T-helper 17 cell (primary cell): ENCODE measurements at places on chromosomes 5 and 9. TPM values are rescaled to one million over a fixed set of nuclear protein-coding genes. Genes with fewer than 3 reads are reported as not detected.

GRCh38 chr5:157342822-157343402 lies 77.0 kb downstream of the CYFIP2 start:
- no peak for DNase-seq

DNA sequence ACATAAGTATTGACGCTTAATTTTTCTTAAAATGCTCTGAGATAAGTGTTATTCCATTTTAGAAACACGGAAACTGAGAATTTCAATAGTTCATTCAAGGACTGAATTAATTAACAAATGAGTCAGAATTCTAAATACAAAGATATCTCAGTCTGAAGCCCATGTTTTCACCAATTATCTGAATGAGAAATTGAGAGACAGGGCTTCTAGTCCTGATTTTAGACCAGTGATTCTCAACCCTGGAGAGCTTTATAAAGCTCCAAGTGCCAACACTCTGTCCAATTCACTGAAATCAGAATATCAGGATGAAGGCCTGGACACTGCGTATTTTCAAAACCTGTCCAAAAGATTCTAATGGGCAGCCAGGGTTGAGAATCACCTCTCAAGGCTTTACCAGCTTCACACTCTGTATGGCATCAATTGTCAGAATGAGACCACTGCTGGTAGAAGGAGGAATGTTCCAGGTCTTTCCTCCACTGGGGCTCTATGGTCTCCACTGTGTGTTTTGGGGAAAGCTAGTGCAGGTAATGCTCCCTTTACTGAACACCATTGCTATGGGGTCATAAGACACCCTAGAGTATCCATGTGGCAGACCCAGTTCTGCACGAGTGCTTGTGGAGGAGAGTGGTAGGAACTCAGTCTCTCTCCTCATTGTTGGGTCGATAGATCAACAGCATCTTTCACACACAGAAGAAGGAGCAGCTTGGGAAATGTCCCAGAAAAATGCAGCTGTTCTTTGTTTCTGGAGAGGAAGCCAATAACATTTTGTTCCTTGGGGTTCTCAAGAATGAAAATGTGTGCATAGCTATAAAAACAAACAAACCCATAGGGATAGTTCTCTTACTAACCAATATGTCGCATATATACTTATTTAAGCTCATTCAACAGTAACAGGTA lies 99.7 kb upstream of the OSMR start:
- no peak for DNase-seq

GRCh38 chr5:168368854-168369253 lies 77.4 kb downstream of the WWC1 start:
- DNase-seq, result no peak

- DNase-seq, result no peak
These were observed 32.8 kb upstream of the TNFAIP8 start for GRCh38 chr5:119322948-119323537.

GRCh38 chr9:98532574-98532973 lies 176.2 kb downstream of the GABBR2 start:
- no peak for DNase-seq

GRCh38 chr5:446883-447263 lies 3.9 kb downstream of the EXOC3 start:
- DNase-seq, result peak; percentile 7

DNA sequence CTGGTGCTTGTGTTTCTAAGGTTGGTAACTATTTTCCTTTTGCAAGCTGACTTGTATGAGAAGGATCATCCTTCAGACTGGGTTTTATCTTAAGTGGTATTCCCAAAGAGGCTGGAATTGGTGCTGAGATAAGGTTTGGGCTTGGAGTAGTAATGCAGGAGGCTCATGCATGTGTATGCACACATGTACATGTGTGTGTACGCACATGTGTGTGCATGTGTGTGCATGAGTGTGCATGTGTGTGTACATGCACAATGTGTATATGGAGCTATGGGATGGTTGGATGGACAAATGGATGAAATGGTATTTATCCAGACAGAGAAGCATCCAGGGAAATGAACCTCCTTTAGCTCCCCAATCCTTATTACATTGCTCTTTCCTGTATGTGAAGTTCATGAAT lies 142.6 kb downstream of the CARTPT start:
- DNase-seq, result no peak

DNA sequence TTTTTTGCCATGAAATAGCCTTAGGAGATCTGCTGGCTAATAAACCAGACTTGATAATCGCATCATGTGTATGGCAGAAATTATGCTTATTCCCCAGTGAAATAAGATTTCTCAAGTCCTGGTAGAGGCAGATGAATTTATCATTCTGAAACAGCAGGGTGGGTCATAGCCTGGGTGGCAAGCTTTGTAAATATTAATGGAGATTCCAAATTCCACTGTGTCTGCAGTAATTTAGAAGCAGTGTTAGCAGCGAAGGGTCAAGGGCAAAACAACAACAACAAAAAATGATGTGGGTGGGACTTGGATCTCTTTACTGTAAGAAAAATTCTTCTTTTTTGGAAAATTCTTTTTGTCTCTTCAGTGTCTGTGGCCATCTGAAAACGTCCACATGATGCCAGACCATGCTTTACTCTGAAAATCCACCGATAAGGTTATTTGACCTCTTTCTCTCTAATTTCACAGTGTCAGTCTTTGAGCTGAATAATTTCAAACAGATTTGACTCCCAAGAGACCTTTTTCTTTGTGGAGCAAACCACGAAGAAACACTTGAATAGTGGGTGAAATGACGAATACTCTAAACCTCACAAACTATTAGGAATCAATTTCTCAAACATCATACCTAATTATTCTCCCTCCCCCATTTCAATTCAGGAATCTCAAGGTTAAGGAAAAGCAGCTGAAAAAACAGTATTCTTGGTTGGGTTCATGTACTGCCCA lies 106.0 kb upstream of the RPS23 start:
- no peak for DNase-seq

- DNase-seq, result no peak
These were observed 339.7 kb downstream of the RAB3C start for GRCh38 chr5:58922461-58923171.

DNA sequence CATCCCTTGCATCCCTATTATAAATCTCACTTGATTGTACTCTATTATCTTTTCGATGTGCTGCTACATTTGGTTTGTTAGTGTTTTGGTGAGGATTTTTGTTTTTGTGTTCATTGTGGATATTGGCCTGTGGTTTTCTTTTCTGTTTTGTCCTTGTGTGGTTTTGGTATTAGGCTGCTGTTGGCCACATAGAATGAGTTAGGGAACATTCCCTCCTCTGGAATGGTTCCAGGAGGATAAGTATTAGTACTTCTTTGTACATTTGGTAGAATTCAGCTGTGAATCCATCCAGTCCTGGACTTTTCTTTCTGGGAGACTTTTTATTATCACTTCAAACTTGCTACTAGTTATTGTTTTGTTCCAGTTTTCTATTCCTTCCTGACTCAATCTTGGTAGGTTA lies 287.2 kb downstream of the CWC27 start:
- DNase-seq, result no peak

GRCh38 chr5:167802755-167803431 lies 488.6 kb upstream of the WWC1 start:
- no peak for DNase-seq

DNA sequence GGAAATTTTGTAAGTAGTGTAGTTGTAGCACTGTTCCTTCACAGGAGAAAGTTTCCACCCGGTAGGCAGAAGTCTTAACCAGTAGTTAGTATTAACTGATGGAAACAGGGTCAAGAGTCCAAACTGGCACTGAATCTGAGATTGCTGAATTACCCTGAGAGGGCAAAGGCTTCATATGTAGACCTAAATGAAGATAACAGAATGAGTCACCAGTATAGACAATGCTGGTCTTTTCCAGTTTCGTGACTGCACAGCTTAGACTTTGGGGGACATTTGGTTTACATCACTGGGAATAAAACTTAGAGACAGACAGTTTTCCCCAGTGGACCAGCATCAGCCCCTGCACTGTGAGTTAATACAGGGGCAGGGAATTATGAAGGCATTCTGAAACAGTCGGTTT lies 60.5 kb downstream of the PCSK5 start:
- DNase-seq, result no peak

GRCh38 chr5:134125039-134126015 lies 10.8 kb downstream of the TCF7 start:
- no peak for DNase-seq

DNA sequence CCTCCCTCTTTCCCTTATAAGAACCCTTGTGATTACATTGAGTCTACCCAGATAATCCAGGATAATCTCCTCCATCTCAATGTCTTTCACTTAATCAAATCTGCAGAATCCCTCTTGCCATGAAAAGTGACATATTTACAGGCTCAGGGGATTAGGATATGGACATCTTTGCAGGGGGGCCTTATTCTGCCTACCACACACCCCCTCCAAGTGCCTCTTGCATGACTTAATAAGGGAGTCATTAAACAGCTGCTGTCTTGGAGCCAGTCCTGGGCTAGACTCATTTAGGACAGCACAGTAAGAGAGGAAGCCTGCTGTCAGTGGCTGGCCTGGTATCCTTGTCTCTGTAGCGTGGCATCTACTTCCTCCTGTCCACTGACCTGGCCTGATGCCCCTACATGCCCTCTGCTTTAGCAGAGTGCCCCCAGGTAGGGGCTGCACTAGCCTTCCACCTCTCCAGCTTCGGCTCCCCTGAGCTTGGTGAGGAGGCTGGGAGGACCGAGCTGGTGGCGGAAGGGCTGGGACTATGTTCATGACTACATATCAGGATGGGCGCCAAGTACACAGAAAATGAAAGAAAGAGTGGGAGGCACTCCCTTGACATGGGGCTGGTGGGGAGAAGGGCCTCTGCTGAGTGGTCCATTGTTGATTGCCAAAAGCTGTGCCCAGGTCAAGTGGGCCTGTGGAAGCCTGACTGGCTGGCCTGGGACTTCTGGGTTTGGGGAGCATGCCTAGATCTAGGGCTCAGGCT lies 17.2 kb downstream of the ENHO start:
- DNase-seq, result no peak

GRCh38 chr5:33490071-33490665 lies 49.4 kb downstream of the TARS1 start:
- DNase-seq, result no peak

DNA sequence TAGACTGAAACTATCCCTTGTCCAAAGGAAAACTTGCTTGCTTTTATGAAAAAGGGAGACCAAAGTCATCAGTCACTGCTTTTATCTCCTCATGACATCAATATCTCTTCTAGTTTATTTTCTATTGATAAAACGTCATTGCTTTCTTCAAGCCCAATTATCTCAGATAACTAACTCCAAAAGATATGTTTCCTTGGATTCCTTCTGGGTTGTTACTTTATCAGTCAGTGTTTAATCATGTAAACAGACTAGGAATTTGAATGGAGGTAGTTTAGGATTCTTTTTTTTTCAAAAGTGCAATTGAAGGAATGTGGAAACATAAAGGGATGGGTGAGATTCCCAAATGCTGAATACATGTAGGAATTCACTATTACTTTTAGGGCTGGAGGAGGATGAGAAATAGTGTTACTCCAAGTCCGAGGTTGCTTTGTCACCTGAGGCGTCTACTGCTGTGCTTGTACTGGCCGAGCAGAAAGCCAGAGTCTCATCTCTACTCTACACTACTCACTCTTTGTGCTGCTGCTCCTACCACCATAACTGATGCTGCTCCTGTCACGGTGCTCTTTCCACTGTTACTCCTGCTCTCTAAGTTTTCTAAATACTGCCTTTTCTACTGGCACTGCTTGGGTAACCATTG lies 1697.1 kb upstream of the NUDT12 start:
- no peak for DNase-seq

GRCh38 chr9:137444106-137444790 lies 3.1 kb upstream of the ENTPD8 start:
- DNase-seq, result no peak

- DNase-seq, result no peak
These were observed 745.0 kb upstream of the ACO1 start for GRCh38 chr9:31639451-31639850.

GRCh38 chr9:129720865-129721545 lies 31.8 kb downstream of the PTGES start:
- no peak for DNase-seq

- DNase-seq, result no peak
These were observed 26.6 kb downstream of the NR5A1 start for GRCh38 chr9:124480621-124480981.

- DNase-seq, result no peak
These were observed 55.3 kb upstream of the CLINT1 start for GRCh38 chr5:157914151-157914788.

DNA sequence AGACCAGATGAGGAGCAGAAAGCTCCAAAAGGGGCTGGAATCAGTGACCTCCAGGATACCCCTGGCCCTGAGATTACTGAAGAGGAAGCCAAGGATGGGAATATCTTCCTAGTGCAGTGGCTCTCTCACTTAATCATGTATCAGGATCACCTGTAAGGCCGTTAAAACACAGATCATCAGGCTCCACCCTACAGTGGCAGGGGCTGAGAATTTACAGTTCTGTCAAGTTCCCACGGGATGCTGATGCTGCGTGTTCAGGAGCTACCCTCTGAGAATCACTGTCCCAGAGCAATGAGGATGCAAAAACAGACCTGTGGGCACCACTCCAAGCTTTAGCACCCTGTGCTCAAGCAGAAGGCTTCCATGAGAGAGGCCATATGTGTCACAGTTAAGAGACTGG lies 291.9 kb downstream of the ASTN2 start:
- DNase-seq, result no peak

- no peak for DNase-seq
These were observed 11.0 kb upstream of the SH3RF2 start for GRCh38 chr5:145925353-145925752.

- DNase-seq, result no peak
These were observed 86.6 kb downstream of the FEM1C start for GRCh38 chr5:115458003-115458409.

- no peak for DNase-seq
These were observed 6.3 kb downstream of the MYO10 start for GRCh38 chr5:16929831-16930230.

- no peak for DNase-seq
These were observed 265.5 kb upstream of the PCSK5 start for GRCh38 chr9:75624998-75625397.

Gene FRMD3
- 18.9 TPM for total RNA-seq

Gene PLPP7
- 0.17 TPM for total RNA-seq

Gene APBB3
- 59.0 TPM for total RNA-seq

Gene LHFPL2
- total RNA-seq, result 1.3 TPM

Gene SPEF2
- 4.5 TPM for total RNA-seq

Gene COL27A1
- total RNA-seq, result 1.2 TPM

Gene CKMT2
- total RNA-seq, result not detected

Gene CATSPER3
- total RNA-seq, result 0.50 TPM

Gene FOXD4L6
- total RNA-seq, result not detected

Gene NUDT12
- 0.57 TPM for total RNA-seq

Gene SLC6A18
- not detected for total RNA-seq
